ENCODE measurements at places on chromosomes 13 and 19.

DNA sequence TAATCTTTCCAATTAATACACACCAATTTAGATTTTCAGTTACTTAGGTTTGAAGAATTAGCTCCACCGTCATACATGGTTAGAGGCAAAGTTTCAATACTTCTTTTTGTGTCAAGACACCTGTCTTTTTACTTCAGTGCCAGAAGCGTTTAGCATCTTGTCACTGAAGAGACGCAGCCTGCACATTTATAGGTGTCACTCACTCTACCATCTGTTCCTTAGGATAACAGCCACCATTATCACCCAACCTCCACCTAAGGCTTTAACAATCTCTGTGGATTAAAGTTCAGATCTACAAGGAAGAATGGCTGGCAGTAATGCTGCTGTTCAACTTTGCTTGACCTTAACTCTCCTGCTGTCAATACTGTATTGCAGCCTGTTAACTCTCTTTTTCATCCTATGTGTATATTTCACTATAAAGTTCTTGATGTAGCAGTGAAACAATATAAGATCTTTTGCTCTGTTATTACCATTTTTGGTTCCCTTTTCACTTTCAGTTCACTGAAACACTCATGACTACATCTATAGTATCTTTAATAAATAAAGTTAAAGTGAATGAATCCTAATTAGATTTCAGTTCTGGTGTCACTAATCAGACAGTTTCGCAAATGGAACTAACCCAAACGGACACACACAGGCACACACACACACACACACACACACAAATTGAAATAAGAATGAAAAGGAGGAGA is 435.6 kb downstream of the PCDH9 start:
- DNase-seq, result no peak

DNA sequence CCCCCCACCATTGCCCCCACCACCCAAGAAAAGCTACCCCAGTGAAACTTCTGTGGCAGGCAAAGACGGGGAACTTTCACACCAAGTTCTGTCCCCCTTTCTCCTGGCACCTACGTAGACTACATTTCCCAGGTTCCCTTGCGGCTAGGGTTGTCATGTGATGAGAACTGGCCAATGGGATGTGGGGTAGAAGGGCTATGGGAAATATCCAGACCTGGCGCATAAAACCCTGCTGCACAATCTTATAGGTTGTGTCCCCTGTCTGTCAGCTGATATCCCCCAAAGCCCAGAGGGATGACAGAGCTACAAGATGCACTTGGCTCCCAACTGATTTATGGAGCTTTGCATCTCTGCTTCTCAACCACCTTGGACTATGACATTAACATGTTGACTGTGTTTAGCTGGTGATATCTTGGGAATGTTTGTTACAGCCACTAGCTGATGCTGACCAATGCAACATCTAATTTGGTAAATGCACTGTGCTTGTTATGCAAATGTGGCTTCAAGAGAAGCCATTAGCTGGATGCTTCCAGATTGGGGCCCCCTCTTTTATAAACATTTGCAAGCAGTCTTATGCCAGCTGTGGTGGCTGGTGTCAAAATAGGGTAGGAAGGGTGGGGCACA is 6.1 kb downstream of the SH2D3A start:
- DNase-seq, result no peak

DNA sequence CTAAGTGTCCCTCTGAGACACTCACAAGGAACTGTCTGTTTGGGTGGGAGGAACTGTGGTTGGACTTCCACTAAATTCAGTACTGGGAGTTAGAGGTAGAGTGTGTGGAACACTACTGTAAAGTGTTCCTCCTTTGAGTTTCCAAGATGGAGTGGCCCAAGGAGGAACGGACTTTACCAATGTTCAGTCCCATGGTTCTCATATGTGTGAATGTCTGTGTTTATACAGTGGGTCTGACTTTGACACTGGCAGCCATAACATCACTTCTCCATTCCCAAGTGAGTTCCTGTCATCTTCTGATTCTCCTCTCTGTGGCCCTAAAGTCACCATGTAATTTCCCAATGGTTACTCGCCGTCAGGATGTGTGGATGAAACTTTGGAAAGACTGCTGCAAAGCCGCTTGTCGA is 136.8 kb upstream of the SERP2 start:
- DNase-seq, result no peak

DNA sequence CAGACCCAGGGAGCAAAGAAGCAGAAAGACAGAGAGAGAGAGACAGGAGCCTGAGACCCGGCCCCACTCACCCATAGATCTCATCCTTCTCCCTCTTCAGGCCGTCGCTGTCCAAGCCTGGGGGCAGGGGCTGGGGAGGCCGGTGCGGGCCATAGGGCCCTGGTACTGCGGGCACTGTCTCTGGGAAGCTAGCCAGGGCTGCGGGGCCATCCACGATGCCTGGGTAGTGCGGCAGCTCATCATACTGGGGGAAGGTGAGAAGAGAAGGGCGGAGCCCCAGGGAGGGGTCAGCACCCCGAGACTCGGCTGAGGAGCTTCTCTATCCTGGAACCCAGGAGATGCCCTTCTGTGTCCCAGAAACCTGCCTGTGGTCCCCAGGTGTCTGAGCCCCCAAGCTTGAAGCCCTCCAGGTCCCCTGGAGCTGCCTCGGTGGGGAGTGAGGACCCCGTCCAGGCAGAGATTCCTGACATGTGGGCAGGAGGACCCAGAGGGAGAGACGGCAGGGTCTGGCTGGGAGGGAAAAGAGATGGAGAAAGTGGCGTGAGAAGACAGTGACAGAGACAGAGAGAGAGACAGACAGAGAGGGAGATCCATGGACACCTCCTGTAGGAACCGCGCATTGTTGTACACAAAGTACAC is 2.1 kb downstream of the MEIS3 start:
- no peak for DNase-seq

DNA sequence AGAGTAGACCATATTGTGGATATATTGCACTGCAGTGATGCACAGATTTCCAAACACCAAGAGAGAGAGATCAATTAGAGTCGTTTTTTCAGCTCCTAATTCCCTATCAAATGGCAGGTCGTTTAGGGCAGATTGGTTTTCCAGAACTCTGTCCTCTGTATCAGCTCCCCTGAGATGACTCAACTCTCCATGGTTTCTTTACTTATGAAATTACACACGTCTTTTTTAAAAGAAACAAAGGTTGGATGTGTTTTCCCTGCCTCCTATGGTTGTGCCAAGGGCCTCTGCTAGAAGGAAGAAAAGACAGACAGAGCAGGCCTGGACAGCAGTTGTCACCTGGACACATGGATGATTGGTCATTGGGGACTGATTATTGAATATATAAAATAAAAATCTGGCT is 478.1 kb upstream of the NBEA start:
- DNase-seq, result no peak

DNA sequence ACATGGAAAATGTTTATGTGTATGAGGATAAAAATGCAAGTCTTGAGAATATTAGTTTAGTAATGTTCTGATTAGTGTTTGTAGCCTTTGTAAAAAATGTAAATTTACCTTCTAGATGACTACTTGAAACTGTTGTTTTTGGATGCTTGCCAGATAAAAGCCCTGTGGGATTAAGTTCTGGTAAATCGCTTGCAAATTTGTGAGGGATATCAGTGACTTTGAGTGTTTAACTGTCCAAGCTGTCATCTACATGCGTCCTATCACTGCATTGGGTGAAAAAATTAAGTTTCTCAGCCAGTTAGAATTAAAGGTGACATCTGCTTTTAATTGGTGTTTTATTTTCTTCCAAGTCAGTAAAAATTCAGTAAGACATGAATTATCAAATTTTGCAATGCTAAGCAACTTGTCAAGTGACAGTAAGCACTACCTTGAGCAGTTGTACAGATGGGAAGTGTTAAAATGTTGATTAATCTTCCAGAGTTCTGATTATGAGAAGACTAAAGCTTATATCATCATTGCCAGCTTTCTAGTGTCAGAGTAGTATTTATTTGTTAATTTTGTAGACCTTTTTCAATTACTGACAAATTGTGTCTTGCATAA is 88.0 kb downstream of the PCCA start:
- no peak for DNase-seq

DNA sequence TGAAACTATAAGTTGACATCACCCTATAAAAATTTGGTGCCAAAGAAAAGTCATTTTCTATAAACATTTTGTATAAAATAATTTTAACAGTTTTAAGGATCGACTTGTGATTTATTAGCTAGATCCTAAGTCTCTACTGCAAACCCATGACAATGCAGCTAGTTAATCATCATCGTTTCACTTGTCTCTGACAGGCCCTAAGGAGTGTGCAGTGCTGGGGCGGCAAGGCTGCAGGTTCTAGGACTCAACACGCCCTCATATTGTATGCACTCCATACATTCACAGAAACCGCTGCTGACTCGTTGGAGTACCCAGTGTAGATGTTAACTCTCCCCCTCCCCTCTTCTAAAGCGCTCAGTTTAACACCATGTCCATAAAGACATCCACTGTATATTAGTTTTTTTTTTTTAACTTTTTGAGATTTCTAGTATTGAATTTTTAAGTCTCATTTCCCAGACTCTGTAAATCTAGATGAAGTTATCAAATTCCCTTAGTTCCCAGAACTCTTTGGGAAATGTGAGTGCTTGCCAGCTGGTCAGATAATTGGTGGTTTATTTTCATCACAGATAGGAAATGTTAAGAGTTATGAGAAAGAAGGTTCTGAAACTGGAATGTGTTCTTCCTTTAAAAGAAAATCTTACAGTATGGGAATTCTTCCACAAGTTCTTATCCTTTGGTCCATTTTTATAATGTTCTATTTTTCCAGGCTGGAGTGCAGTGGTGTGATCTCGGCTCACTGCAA is 162.8 kb upstream of the RNF113B start:
- no peak for DNase-seq

DNA sequence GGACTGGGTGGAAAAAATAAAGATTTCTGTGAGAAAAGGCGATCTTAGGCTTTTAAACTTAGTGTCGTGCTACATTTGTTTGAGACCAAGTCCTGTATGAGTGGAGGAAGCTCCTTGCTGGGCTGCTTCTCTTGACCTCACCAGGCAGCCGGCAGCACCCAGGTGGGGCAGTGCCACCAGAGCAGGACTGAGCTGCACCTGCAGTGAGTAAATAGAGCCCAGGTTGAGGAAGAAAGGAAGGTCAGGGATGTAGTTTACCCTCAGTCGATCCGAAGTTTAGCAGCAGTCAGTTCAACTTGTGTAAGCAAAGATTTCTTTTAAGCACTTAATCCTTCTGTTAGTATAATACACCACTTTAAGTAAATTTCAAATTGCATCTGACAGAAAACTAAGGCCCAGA is 13.6 kb downstream of the HNRNPM start:
- DNase-seq, result no peak

- no peak for DNase-seq
These were observed 62.4 kb downstream of the AKAP11 start for GRCh38 chr13:42334329-42334706.

DNA sequence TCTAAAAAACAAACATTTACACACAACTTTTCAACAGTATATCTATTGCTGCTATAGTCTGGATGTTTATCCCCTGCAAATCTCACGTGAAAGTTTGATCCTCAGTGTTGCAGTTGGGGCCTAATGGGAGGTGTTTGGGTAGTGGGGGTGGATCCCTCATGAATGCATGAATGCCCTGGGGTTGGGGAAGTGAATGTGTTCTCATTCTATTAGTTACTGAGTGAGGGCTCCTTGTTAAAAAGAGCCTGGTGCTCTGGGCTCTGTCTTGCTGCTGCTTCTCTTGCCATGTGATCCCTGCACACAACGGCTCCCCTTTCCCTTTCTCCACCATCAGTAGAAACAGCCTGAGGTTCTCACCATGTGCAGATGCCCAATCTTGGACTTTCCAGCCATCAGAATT is 242.7 kb upstream of the HTR2A start:
- no peak for DNase-seq

- no peak for DNase-seq
These were observed 48.4 kb downstream of the C1QTNF9 start for GRCh38 chr13:24357756-24358155.

DNA sequence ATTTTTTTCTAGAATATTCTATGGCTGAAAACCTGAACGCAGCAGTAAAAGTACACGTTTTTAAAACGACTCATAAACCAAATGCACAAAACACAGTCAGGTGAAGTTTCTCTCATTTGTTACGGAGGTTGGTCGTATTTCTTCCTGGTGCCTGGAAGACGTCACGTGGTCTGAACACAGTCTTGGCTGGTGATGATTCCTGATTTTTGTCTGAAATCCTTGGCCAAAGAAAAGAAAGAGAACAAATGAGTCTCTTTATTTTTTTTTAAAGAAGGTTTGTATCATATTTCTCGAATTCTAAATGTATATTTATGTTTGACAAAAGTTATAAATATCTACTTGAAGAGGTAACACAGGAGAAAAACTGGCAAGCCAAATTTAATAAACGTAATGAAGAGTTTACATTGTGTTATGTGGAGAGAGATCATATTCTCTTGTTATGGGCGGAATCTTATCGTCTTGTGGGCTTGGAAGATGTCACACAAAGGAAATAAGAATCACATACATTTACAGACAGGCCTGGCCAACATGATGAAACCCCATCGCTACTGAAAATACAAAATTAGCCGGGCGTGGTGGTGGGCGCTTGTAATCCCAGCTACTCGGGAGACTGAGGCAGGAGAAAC is 10.0 kb upstream of the PNMA8A start:
- DNase-seq, result no peak

GRCh38 chr13:45352031-45352430 is 11.0 kb upstream of the TPT1 start:
- no peak for DNase-seq

GRCh38 chr19:46494146-46494940 is 1.3 kb downstream of the PNMA8B start:
- no peak for DNase-seq

DNA sequence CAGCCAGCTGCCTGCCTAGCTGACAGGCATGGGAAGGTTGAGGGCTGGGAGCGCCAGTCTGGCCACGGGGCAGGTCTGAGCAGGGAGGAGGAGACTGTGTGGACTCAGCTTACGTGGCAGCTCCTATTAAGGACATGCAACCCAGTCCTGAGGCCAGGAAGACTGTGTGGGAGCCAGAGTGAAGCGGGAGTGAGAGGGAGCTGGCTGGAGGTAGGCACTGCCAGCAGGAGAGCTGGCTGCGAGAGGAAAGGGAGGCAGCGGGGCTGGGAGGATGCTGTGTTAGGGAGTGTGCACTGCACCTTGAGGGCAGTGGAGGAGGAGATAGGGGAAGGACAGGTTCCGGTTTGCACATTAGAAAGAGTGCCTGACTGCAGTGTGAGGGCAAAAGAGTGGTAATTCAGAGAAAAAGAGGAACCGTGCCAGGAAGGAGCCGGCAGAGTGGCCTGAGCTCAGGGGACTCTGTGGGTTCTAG is 99.2 kb downstream of the SLC7A1 start:
- no peak for DNase-seq

Measured in hepatic stellate cell (primary cell).